Activated T-helper 9 cell treated with anti-CD3 and anti-CD28 coated beads, Interleukin-2, amount 50 U/mL, for 16 hours (primary cell): ENCODE measurements at places on chromosomes 6 and 20.

DNA sequence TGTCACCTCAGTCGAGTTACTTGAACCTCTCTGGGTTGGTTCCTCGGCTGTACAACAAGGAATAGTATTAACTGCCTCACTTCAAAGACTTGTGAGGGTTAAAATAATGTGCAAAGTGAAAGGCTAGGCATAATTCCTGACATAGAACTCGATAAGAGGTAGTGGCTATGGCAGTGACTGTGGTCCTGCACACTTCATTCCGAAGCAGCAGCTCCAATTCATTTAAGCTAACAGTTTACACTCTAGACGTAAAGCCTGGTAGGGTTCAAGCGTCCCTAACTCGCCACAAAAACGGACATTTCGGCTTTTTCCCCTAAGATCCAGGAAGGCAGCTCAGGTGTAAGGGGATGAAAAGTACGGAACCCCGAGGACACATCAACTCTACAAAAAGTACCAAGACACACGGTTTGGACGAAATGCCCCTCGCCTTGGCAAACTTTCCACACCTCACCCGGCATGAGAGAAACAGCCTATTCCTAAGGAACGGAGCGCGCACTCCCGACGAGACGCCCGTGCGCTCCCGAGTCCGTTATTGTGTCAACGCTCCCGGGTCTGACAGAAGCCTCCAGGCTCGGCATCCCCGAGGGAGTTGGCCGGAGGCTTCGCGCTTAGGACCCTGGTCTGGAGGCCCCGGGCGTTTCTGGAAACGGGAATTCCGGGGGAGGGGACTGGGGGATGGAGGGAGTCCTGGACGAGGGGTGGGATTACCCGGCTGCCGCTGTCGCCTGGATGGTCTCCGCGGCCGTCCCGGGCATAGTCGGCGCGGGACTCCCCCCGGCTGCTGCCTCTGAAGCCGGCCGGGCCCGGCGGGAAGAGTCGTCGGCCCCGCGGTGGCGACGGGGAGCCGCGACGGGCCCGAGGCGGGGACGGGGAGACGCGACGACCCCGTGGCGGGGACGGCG lies 937 bp downstream of the ZNF318 start:
- no peak for DNase-seq

GRCh38 chr6:52745764-52746201 lies 17.5 kb downstream of the GSTA2 start:
- no peak for DNase-seq

- DNase-seq = no peak
Measured at GRCh38 chr6:15887491-15888461, 224.9 kb upstream of the DTNBP1 start.

- DNase-seq = no peak
Measured at GRCh38 chr20:51860111-51860882, 58.0 kb upstream of the SALL4 start.

DNA sequence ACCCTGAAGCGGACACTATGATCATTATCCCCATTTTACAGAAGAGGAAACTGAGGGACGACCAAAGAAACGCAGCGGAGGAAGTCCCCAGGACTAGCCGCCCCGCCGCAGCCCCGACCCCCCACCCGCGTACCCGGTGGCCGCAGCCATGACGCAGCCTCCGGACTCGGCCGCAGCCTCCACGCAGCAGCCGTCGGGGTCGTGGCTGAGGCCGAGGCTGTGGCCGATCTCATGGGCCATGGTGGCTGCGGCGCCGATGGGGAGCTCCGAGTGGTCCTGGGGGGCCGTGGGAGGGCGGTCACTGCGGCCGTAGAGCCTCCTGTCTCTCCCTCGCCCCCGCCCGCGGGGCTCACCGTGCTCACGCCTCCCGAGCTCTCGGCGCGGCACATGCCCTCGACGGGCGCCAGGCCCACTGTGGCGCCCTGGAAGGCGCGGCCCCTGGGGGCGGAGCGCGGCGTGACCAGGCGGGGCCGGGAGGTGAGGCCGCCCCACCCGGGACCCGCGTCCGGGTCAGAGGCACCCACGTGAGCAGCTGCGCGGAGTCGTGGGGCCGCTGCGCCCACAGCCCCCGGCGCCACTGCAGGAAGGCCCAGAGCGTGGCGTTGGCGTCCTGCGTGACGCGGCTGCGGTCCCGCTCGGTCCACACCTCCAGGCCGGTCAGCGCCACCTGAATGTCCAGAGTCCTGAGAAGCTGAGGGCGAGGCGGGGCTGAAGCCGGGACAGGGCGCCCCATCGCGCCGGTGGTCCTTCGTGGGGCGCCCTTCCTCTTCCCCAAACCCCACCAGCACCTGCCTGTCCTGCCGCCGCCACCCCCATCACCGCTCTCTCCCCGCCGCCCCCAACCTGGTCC lies 8.4 kb downstream of the ADAM33 start:
- DNase-seq = no peak

DNA sequence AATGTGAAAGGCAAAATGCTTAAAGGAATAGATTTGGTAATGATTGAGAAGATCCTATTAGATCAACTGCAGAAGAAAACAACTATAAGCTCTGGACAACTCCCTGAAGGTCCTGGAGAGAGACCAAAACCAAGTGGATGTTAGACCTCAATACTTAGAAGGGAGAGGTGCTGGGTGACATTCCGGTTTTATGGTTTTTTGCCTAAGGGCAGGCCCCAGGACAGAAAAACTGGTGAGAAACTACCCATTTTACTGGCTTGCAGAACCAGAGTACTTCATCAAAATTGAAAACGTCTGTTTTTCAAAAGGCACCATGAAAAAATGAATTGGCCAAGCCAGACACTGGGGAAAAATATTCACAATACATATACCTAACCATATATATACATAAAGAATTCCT lies 26.3 kb downstream of the SAMHD1 start:
- no peak for DNase-seq

GRCh38 chr6:113120582-113121285 lies 736.4 kb upstream of the MARCKS start:
- DNase-seq = no peak

GRCh38 chr6:125957845-125958244 lies 1.3 kb downstream of the HINT3 start:
- DNase-seq = no peak

- no peak for DNase-seq
Measured at GRCh38 chr6:15420959-15421438, 175.1 kb downstream of the JARID2 start.

- DNase-seq = no peak
Measured at GRCh38 chr20:57325632-57326356, 3.8 kb upstream of the SPO11 start.

DNA sequence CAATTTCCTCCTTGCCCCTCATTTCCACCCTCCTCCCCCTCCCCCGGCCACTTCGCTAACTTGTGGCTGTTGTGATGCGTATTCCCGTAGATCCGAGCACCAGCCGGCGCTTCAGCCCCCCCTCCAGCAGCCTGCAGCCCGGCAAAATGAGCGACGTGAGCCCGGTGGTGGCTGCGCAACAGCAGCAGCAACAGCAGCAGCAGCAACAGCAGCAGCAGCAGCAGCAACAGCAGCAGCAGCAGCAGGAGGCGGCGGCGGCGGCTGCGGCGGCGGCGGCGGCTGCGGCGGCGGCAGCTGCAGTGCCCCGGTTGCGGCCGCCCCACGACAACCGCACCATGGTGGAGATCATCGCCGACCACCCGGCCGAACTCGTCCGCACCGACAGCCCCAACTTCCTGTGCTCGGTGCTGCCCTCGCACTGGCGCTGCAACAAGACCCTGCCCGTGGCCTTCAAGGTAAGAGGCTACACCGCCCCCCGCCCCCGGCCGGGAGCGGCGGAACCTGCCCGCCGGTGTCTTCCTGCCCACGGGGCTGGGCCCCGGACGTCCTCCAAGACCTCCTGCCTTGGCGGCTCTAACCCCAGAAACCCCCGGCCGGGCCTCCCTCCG lies 44.9 kb upstream of the SUPT3H start:
- peak; percentile 53 for DNase-seq

DNA sequence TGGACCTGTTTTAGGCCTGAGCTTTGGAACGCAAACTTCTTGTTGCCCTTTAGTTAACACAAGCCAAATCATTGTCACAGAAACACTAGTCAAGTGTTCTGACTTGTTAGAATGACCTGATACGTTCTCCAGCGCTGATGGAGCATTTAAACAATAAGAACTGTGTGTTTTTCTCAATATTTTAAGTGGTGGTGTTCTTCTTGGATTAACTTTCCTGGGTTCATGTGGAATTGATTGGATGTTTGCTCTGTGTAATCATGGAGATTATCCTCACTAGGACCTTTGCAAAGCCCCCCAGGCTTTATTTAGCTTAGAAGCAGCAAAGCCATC lies 1.6 kb downstream of the LRRC1 start:
- no peak for DNase-seq

DNA sequence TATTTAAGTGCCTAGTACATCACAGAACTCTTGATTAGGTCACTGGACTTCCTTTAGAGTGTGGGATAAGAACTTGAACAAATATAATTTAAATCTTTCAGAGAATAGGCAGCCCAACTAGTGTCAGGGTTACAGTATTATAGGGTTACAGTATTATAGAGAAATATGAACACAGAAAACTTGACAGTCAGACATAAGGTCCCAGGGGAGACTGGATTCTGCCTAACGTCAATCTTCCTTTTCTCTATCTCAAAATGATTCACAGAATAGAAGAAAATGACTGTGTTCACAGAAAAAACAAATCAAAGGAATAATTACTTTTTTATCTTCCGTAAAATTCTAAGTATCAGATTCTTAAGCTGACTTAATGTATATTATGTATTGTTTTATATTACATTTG lies 623.8 kb downstream of the HTR1B start:
- no peak for DNase-seq

DNA sequence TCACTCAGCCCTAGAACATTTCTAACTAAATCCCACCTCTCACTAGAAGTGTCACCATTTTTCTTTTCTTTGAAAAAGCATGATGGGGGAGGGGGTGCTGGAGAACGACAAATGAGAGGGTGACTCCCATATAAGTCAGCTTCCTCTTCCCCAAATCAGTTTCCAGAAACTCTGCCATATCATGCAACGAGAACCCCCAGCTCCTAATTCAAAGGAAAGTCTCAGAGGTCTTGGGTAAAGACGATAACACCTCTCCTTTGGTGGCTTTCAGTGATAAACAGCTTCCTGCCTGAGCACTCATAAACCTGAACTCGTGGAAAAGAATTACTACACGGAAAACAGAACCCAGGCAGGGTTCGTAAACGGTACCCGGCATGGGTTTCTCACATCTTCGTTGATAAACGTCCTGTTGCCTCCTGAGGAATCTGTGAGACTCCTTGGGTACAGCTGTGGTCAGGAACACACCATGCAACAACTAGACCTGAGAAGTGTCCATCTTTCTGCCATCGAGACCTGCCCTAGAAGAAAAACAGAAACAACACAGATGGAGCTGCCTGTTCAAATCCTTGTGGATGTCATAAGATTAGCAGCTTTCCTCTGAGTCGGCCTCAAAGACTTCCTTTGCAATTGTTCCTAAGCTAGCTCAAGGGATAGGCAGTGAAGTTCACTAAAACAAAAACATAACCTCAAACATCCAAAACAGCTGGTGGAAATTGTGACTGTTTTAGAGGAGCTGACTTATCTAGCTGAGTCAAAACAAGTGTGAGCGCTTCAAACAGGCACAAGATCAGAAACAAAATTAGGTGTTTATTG lies 185.8 kb upstream of the PRDM1 start:
- no peak for DNase-seq

GRCh38 chr20:4297127-4297826 lies 281.9 kb upstream of the RNF24 start:
- no peak for DNase-seq

GRCh38 chr20:58020656-58021454 lies 207.6 kb downstream of the ANKRD60 start:
- DNase-seq = no peak

GRCh38 chr6:89475634-89476033 lies 42.7 kb downstream of the ANKRD6 start:
- DNase-seq = no peak

GRCh38 chr6:134533991-134534390 lies 216.1 kb upstream of the SGK1 start:
- DNase-seq = no peak

DNA sequence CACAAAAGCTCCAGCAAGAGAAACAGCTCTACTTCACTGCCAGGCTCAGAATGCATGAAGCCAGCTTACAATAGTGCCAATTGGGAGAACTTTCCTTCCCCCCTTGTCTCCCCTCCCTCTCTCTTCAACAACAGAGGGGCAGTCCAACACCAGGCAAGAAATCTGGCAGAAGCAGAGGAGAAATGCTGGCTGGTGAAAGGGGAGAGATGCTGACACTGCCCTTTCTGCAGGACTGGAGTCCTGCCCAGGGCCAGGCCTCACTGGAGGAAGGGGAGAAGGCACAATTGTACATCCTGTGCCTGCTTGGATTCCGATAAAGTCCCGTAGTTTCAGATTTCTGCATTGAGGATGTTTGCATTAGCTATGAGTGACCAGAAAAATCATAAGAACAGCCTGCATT lies 148.6 kb downstream of the LRRC1 start:
- DNase-seq = no peak

DNA sequence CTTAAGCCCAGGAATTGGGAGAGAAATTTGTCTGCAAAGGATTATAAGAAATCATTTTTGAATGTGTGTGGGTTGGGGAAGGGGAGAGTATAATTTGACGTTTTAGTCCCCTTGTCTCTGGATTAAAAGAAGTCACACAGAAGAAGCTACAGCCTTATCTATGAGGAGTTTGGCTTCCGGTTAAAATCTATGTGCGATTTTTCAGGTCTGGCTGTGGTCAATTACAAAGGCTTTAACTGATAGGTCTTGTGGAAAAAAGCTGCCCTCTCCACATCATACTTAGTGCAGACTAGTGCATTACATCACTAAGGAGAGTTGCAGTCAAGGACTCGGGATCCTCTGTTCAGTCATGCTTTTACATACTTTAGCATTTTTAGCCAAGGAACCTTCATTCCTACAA lies 80.3 kb upstream of the HTR1B start:
- no peak for DNase-seq

- DNase-seq = no peak
Measured at GRCh38 chr6:21601932-21602390, 8.4 kb downstream of the SOX4 start.

DNA sequence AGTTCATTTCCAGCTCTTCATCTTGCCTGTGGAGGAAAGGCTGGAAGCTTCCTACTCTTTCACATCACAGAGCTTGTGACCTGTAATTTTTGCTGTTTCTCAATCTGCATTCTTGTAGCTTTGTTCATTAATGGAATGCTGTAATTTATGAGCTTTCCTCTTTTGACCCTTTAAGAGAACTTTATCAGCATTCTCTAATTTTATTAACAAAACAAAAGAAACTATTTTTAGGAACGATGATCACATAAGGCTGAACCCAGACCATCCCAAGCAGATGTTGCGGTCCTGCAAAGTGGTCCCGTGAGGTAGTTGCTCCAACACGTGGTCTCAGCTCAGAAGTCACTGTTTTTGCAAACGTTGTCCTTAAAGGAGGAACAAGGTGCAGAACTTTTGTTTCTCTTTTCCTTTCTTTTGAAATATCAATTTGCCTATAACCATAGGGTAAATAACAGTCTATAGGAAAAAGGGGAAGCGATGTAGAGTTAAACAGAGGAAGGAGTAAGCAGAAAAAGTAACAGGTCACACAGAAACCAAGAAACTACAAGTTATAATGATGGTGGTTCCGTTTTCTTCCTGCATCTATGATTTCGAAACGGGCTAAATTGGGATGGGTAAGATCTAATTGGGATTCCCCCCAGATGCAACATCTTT lies 121.3 kb upstream of the PHACTR1 start:
- no peak for DNase-seq
